ENCODE measurements at places on chromosomes 5 and 9.

GRCh38 chr5:117713585-117714198 is 1139.1 kb upstream of the SEMA6A start:
- DNase-seq, result no peak

- no peak for DNase-seq
Observed at GRCh38 chr5:569358-569867, 42.7 kb upstream of the CEP72 start.

DNA sequence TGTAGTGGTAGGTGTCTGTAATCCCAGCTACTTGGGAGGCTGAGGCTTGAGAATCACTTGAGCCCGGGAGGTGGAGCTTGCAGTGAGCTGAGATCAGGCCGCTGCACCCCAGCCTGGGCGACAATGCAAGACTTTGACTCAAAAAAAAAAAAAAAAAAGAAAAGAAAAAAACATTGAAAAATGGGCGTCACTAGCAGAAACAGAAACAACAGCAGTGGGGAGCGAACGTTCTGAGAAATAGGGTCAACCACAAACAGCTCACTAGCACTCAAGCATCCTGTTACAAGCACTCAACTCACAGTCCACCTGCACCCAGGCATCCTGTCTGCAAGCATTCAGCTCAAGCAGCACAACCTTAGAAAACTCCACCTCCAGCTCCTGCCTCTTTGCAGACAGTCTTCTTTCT is 17.2 kb downstream of the TRIM14 start:
- no peak for DNase-seq

GRCh38 chr9:6833518-6834192 is 75.9 kb downstream of the KDM4C start:
- DNase-seq, result no peak

GRCh38 chr5:60026161-60026560 is 132.6 kb upstream of the PDE4D start:
- no peak for DNase-seq

DNA sequence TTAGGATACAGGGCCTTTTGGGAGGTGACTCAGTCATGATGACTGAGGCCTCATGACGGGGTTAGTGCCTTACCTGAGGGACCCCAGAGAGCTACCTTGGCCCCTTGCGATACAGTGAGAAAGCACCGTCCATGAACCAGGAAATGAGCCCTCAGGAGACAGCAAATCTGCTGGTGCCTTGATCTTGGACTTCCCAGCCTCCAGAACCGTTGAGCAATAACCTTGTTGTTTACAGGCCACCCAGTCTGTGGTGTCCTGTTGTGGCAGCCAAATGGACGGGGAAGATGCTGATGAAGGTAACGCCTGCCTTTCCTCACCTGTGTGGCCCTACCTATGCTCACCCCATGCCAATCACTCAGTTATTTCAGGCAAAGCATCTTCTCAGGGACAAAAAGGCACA is 5.6 kb upstream of the GFPT2 start:
- no peak for DNase-seq

DNA sequence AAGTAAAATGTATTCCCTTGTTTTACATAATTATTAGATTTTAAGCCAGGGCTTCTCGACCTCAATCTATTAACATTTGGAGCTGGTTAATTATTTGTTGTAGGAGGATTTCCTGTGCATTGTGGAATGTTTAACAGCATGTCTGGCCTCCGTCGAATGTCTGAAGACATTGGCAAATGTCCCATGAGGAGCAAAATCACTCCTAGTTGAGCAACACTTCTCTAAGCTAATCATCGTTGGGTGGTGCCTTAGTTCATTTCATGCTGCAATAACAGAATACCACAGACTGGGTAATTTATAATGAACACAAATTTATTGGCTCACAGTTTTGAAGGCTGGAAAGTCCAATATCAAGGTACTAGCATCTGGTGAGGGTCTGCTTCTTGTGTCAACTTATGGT is 13.4 kb upstream of the VPS13A start:
- DNase-seq, result no peak

- peak; percentile 60 for DNase-seq
Observed at GRCh38 chr9:83707518-83707767, 315 bp downstream of the UBQLN1 start.

GRCh38 chr9:91246846-91247245 is 114.9 kb downstream of the AUH start:
- no peak for DNase-seq

DNA sequence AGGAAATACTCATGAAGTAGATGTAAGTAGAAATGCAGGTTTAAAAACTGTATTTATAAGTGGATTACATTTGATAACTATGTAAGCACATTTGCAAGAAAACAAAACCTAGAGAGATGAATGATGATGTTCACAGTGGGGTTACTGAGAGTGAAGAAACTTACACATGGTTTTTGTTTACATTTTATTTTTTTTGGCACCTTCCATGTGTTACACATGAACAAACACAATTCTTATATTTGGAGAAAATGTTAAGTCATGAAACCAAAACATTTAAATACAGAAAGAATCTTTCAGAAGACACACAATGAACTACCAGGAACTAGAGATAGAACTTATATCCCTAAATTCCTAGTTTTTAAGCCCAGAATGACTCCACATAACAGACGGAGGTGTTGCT is 51.5 kb upstream of the SPATA31E1 start:
- DNase-seq, result no peak

DNA sequence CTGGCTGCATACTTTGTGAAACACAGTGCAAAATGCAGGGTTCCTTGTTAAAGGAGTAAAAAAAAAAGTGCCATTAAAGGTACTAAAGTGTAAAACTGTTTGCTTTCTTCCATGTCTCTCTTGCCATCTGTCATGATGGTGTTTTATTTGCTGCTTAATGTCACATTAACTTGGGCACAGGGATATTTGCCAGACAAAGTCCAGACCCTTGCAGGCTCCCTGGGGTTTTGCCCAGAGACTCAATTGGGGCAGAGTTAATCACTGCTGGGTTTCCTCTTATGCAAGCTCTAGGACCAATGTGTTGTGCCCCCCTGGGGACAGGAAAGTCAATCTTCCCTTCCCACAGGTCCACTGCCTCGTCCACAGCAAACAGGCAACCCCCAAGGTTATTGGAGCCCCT is 274.3 kb upstream of the SGCD start:
- DNase-seq, result no peak

- DNase-seq, result no peak
Observed at GRCh38 chr9:17843236-17843635, 264.4 kb downstream of the SH3GL2 start.

All from amniotic stem cell (primary cell).